Left kidney (tissue), 8 donors: ENCODE measurements at places on chromosomes 13 and 19.

DNA sequence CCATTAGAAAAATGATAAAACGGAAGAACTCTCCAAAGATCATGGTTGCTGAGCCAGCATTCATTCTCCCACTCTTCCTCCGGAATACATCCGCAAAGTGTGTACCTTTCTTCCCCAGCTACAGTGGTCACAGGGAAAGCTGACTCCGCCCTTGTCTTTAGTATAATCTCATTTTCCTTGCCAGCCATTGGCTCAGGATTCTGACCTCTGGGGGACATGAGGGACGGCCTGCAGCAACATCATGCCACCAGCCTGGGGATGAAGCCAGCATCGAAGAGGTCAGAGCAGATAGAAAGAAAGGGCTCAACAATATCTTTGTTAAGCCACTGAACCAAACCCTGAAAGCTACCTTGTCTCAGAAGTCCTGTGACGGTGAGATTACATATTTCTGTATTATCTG, 46.3 kb upstream of the TPP2 start:
- DNase-seq, result no peak

DNA sequence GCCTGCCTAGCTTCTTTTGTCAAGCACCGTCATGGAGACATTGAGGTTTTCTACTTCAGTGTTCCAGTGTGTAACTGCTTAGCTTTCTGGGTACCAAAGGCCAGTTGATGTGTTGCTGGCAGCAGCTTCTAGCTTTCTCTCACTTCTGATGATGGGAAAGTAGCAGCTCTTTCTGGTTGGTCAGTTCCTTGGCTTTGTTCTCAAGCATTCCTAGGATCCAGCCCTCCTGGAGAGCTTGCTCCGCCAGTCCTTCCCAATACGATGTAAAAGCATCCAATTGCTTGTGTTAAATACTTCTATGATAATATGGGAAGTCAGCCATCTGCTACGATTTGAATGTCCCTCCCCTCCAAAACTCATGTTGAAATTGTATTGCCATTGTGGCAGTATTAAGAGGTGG, 182.8 kb downstream of the UGGT2 start:
- no peak for DNase-seq

DNA sequence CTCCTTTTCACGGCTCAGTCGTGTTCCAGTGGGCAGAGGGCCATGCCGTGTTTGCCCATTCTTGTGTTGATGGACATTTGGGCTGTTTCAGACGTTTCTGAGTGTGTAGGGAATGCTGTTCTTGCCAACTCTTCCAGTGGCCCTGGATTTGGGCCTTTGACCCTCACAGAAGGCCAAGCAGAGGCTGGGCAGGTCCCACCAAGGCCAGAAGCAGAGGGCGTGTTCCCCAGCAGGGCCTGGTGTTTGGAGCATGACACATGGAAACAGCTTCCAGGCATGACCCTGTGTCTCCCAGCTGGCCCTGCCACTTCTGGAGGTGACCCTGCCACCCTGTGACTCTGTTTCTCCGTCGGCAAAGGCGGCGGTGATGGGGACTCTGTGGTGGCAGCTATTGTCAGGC, 35.9 kb downstream of the EFNA2 start:
- DNase-seq, result no peak

DNA sequence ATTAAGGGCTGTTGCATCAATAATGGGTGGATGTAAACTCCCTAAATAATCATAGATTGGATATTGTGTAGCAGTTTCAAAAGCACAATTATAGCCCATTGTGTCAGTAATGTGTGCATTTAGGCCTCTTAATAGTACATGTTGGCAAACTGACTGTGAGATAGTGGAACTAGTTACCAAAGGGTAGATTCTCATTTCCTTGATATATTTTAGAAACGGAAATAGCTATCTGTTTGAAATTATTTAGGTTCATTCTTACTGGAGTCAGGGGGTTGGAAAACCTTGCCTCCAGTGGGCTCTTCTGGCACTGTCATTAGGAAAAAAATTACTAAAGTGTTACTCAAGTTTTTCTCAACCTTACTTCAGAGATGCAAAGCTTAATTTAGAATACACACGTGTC, 1074.9 kb downstream of the PCDH17 start:
- DNase-seq, result no peak

DNA sequence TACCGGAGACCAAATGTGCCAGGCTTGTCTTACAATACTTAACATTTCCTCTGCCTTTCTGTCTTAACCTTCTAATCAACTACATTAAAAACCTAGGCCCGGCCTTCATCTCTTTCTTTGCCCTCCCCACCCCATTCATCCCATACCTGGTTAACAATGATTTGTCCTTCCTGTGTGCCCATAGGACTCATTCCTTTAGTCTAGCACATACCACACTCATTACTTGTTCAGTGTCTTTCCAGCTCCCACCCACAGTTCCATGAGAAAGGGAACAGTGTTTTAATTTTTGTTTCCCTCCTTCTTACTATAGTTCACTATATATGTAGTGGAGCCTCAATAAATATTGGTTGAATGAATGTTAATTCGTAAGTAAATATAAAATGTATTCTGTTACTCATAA, 2.4 kb downstream of the CLN5 start:
- no peak for DNase-seq

GRCh38 chr19:32861596-32861995, 8.0 kb downstream of the SLC7A9 start:
- DNase-seq, result no peak

- DNase-seq, result no peak
These were observed 48.1 kb downstream of the ZNF93 start for GRCh38 chr19:19948800-19949199.

DNA sequence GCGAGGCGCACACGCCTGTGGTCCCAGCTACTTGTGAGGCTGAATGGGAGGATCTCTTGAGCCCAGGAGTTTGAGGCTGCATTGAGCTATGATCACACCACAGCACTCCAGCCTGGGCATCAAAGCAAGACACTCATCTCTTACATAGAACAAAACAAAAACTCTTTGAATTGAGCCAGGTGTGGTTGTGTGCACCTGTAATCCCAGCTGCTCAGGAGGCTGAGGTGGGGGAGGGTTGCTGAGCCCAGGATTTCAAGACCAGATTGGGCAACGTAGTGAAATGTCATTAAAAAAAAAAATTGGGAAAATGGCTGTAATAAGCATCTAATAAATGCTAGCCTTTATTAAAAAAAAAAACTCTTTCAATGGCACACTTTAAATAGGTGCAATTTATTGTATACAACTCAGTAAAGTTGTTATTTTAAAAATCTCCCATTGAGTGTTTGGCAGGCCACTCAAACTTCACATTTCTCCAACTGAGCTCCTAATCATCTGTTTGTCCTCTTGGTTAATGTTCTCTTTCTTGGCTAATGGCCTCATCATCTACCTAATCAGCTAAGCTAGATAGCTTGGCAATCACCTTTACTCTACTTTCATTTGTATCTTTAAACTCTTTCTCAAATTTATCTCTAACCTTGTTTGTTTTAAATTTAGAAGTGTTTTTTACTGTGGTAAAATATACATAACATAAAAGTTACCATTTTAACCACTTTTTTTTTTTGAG, 28.1 kb upstream of the HMGB1 start:
- no peak for DNase-seq

GRCh38 chr13:66314911-66315310, 915.2 kb downstream of the PCDH9 start:
- no peak for DNase-seq

GRCh38 chr19:1229056-1229923, 8.5 kb downstream of the CBARP start:
- DNase-seq, result no peak

DNA sequence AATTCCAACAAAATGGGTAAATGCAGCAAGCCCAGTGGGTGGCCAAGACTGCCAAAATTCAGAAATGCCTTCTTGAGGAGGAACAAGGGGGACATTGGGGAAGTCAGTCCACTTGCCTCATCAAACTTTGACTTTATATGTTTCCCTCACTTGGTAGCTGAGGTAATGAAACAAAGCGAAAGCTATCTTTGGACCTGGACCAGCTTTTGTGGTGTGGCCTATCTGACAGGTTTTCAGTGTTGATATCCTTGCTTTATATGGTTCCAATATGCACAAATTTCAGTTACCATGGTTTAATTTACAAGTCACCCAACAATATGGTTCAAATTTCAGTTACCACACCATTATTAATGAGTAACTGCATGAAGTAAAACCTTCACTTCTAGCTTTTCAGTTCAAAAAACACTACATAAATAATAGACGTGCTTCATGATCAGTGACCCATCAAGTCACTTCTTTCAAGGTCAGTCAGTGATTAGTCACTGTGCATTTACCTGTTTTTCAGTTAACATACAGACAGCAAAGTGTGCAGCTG, 17.7 kb upstream of the POU4F1 start:
- no peak for DNase-seq

DNA sequence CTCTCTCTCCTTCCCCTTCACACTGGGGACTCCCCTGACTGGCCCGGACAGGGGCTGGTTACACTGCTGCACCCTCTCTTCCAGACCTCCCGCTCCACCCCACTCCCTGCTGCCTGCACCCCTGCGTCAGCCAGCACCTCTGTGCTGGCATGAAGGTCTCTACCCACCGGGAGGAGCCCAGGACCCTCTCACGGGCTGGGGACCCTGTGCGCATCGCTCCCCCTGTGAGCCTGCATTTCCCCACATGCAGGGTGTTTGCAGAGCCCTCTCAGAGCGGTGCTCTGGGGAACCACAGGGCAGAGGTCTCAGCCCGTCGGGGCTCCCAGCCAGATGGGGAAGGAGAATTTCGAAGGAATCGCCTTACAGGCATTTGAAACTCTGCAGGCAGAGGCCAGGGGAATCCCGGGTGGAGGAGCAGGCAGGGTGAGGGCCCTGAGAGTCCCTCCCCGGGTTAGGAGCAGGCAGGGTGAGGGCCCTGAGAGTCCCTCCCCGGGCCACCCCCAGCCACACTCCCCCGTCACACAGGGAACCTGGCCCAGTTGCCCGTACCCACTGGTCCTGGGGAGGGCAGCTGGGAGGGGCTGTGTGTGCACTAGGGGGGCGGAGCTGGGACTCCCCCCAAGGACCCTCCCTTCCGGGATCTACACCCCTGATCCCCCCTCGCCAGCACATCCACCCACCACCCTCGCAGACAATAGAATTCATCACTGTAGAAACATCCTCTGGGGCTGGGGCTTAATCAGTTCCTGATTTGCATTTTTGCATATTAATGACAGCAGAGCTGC, 16.3 kb upstream of the TCF3 start:
- no peak for DNase-seq

GRCh38 chr19:13952931-13953531, 722 bp downstream of the DCAF15 start:
- no peak for DNase-seq

DNA sequence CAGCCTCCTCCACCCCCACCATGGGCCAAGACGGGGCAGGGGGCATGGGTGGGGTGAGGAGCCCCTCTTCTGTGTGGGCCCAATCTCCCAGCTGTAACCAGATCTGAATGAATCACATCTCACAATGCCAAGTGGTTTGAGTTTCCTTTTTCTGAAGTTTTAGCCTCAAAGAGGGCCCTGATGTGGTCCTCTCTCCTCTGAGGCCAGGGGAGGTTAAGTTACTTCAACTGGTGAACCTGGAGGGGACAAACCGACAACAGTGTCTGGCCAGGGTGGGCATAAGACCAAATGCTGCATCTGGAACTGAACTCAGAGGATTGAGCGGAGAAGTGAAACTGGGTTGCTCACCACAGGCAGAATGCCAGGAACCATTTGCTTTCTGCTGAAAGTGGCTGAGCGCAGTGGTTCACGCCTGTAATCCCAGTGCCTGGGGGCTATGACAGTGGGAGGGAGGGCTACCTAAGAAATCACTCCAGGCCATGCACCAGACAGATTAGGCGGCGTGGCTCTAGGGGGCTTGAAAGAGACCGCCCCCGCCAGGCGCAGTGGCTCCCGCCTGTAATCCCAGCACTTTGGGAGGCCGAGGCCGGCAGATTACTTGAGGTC, 15.4 kb upstream of the IRGC start:
- DNase-seq, result no peak

- no peak for DNase-seq
These were observed 22.6 kb upstream of the RCBTB2 start for GRCh38 chr13:48555441-48555840.

DNA sequence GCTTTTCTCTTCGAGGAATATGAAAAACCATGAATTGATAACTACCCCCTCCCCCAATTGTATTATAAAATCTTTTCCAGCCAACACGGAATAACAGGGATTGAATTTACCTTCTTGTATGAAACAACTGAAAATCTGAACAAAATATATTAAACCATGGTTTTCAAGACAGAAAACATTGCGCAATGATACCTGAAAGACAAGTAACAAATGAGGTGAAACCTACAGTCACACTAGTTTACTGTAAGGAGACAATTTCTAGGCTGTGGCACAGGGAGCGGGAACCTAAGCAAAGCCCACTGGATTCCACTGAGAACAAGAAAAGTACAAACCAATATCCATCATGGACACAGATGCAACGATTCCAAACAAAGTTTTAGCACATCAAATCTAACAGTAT, 53.4 kb downstream of the ZNF283 start:
- no peak for DNase-seq

- DNase-seq, result no peak
These were observed 20.7 kb upstream of the XPO4 start for GRCh38 chr13:20923272-20923671.

DNA sequence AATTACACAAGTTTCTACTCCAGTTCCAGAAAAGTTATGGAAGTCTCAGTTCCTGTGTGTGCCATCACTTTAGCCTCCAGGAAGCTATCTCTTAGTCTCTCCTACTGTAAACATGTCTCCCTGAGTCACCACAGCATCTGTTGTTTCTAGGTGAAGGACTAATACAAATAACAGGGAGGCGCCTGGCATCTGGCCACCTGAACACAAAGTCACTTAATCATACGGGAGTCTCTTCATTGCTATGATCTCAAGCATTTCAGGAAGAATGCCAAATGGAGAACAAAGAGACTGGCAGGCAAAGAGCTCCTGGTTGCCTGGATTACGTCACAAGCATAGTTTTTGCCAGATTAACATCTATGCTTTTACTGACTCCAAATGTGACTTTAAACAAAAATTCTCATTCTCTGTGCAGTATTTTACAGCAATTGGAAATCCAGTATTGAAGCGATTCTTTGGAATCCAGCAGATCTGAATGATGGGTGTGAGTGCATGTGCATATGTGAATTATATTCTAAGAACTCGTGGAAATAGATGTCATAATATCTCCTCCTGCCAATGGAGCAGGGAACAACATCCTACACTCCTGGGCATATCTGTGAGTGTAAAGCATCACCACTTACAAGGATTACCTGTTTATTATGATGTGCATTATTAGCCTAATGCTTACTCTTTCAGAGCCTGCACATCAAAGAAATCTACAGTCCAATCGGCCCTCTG, 572.8 kb downstream of the PCDH9 start:
- no peak for DNase-seq

GRCh38 chr19:10520652-10521318, 3.5 kb upstream of the S1PR5 start:
- no peak for DNase-seq
